NCI-H69 (cell line): ENCODE measurements at places on chromosomes 7 and 10.
A peak's percentile ranks its signal among the peaks of the same experiment; 100 is the strongest.

DNA sequence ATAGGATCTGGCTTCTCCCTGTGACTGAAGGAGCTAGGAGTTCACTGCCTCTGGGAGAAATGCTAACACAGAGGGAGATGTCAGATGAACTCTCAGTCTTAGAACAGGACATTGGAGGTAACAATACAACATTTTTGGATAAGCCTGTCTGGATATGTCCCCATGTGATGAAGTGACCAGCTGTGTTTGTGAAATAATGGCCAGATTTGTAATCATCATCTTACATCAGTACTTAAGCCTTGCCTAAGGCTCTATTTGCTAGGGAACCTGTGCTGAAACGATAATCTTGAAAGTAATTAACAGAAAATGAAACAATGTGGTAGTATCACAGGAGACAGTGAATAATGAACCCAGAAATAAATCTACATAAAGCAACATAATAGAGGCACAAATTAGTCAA, 56.2 kb downstream of the CRPPA start:
- DNase-seq: peak; percentile 17

GRCh38 chr7:50285269-50285668, 19.2 kb upstream of the IKZF1 start:
- no peak for DNase-seq

DNA sequence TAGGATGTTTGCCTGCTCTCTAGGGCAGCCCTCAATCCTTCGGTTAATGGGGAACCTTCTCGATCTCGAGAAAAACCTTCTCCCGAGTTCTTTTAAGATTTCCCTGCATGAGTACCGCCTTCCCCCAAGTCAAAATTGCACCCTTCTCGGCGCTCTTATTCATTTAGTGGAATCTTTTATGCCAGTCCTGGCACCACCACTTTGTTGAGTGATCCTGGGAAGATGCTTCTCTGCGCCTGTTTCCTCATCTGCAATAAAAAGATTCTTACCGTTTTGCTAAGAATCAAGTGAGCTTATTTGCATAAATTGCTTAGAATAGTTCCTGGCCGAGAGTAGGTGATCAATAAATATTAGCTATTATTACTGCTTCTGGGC, 697 bp downstream of the ARPC1A start:
- DNase-seq: peak; percentile 41

- no peak for DNase-seq
Observed at GRCh38 chr10:50529660-50530059, 94.1 kb downstream of the SGMS1 start.

DNA sequence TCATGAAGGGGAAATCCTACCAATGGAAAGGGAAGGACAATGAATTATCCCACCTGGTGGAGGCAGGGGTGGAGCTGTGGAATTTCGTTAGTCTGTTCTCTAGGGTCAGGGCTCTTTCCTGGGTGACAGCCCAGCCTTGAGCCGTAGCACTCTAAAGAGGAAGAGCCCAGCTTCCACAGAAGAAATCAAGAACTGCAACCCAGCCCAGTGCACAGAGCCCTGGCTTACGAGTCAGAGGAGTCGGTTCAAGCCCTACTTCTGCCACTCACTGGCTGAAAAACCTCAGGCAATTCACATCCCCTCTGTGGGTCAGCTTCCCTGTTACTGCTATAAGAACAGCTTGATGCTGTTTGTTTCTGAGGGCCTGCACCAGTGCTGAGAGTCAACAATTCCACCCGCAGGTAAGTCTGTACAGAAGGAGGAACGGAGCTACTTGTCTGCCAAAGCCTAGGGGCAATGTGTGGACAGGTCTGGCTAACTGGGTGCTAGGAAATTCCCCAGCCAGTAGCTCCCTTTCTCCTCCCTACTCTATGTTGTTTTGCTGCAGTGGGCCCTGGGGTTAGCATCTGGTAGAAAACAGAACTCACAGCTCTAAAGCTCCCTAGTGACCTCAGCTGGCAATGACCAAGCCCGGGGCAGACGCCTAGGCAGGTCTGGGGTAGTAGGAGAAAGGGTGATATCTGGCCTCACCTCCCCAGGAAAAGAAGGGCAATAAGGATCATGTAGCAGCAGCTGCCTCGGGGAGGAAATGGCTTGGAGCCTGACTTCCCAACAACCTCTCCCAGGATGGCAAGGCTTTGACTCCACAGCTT, 3.3 kb downstream of the AVPI1 start:
- peak; percentile 26 for DNase-seq

DNA sequence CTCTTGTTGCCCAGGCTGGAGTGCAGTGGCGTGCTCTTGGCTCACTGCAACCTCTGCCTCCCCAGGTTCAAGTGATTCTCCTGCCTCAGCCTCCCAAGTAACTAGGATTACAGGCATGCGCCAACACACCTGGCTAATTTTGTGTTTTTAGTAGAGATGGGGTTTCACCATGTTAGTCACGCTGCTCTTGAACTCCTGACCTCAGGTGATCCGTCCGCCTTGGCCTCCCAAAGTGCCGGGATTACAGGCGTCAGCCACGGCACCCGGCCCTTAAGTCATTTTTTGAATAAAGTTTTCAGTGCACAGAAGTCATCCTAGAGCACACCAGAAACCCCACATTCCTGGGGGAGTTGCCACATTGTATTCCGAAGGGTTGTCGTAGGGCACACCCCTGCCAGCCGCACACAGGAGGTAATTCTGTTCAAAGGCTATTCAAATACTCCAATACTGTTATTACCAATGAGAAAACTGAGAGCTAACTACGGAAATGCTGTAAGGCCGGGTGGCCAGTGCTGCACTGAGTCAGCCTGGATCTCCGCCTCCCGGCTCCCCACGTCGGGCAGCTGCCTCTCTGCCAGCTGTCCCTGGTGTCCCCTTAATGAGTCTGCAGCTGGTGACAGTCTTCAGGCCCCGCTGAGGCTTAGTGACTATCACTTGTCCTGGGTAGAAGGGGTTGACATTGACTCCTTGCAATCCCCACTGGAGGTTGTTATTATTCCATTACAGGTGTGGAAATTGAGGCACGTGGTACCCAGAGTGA, 8.6 kb upstream of the RFC2 start:
- DNase-seq: peak; percentile 66

- DNase-seq: no peak
Observed at GRCh38 chr7:100154651-100155491, 3.7 kb downstream of the TRAPPC14 start.

DNA sequence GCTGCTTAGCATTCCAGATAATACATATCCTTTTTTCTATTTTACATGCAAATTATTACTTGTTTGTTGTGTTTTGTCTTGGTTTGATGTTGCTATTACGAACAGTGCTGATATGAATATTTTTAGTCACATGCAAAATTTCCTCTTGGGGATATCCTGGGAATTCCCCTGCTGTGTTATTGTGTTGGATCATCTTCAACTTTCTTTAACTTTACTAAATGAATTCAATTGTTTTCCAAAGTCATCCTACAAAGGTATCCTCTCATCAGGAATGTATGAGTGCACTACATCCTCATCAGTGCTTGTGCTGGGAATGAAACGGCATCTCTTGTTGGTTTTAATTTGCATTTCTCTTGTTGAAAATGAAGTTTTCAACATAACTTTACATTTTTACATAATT, 87.1 kb downstream of the AASS start:
- DNase-seq: no peak

DNA sequence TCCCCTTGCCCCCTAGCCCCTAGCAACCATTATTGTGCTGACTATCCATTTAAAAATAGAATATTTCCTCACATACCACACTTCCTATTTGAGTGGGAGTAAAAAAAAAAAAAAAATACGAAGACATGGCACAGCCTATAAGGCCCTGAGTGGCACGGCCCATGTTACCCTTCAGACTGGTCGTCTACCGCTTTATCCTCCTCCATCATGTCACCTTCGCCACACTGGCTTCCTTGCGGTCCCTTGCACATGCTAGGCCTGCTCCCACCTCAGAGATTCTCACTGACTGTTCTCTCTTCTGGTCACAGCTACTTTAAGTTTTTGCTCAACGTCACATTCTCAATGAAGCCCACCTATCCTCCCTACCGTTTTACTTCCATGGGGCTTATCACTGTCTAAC, 130.3 kb downstream of the ATE1 start:
- no peak for DNase-seq

- DNase-seq: peak; percentile 86
Observed at GRCh38 chr7:150446288-150446938, 4.0 kb upstream of the GIMAP8 start.

DNA sequence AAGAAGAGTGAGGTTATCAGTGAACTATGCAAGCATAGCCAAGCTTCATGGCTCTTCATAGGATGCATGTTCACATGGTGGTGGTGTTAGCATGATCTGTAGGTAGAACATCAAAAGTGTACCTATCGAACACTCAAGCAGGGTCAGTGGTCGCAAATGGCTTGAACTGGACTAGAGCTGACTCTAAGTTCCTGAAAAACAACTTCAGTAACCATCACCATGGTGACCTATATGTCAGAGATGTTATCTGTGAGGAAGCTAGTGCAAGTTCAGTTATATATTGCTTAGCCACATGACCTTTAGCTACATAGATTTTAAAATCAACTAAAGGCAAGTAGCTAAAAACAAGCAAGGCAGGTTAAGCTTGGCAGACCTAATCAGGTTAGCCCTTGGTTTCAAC, 163.1 kb upstream of the AGR3 start:
- no peak for DNase-seq

GRCh38 chr7:3032256-3032655, 11.4 kb downstream of the CARD11 start:
- DNase-seq: no peak

DNA sequence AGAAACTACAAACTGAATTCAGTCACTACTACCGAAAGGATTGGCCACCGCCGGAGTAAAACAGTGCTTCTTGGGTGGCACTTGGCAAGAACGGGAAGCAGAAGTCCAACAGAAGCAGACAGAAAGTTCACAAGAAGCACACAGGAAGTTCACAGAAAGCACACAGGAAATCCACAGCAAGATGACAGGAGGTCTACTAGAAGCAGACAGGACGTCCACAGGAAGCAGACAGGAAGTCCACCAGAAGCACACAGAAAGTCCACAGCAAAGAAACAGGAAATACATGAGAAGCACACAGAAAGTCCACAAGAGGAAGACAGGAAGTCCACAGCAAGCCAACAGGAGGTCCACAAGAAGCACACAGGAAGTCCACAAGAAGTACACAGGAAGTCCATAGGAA, 399.2 kb upstream of the AUTS2 start:
- DNase-seq: no peak

DNA sequence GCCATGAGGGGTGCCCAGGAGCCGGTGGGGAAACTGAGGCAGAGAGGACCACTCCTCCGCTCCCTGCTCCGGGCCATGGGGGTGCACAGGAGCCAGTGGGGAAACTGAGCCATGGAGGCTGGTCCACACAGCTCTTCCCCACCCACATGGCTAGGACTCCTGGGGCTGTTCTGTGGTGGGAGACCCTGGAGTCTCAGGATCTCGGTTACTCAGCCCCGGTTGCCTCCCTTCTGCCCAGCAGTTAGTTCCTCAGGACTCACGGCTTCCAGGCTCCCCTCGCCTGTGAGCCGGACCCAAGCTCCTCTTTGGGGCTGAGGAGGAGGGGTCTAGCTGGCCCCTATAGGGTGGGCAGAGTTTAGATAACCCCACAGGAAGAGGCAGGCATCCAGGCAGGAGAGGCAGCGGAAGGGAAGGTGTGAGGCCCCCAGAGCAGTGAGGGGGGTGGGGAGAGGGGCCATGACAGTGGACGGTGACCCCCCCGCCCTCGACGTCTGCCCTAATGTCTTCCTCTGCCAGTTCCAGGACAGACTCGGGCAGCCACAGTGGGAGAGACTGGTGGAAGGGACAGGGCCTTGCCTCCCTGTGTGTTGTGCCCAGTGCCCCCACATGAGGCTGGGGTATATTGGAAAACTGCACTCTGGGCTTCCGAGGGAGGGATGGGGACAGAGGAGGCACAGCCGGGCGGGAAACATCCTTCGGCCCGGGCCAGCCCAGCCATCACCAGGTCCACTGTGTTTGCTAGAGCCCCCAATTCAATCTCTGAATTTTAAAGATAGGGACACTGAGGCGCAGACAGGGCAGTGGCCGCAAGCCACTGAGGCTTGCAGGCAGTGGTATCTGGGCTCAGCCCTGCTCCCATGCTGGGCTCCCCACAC, 4.3 kb downstream of the ELFN1 start:
- DNase-seq: no peak

- peak; percentile 95 for DNase-seq
Observed at GRCh38 chr10:5466451-5467206, 32.7 kb downstream of the CALML5 start.

- peak; percentile 74 for DNase-seq
Observed at GRCh38 chr7:151518105-151518946, 1.4 kb downstream of the RHEB start.

DNA sequence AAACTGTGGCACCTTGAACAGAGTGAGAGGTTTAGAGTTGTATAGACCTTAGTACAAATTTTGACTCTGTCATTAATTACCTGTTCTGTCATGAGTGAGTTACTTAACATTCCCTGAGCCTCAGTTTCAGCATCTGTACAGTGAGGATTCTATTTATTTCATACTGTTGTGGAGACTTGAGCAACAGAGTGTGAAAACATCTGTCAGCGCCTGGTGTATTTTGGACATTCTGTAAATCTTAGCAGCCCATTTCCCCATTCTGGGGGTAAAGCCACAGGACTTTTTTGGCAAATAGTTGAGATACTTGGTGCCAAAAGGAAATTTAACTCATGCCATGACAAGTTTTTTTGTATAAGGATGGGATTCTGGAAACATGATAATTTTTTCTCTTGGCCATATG, 94.8 kb downstream of the AUTS2 start:
- no peak for DNase-seq

DNA sequence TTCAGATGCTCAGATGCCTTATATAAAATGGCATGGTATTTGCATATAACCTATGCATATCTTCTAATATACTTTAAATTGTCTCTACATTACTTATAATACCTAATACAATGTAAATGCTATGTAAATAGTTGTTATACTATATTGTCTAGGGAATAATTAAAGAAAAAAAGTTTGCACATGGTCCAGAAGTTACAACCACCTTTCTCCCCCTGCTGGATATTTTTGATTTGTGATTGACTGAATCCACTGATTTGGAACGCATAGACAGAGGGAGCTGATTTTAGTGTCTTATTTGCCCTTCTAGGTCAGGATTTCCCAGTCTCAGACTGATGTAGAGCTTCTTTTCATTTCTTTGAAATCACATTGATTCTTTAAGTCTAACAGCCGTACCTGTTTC, 31.8 kb downstream of the MDFIC start:
- DNase-seq: no peak

DNA sequence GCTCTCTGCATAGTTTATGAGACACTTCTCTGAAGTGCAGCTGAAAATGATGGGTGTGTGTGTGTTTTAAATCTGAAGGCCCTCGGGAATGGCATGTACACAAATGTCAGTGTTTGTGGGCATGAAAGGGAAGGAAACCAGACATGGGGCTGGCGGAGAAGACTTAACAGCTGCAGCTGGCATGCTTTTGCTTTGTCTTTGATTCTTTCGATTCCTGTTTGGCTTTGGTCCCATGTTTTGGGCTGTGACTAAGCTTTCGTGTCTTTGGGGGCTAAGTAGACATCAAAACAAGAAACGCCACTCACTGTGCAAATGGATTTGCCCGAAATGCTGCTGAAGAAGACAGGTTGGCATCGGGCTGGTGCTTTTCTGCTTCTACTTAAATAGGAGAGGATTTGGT, 179.3 kb downstream of the PFKFB3 start:
- no peak for DNase-seq

GRCh38 chr7:92723943-92724342, 112.4 kb downstream of the CDK6 start:
- no peak for DNase-seq

GRCh38 chr7:36348256-36348655, 41.4 kb upstream of the ANLN start:
- DNase-seq: no peak

GRCh38 chr10:103651783-103652476, 158.4 kb downstream of the NEURL1 start:
- DNase-seq: no peak

- no peak for DNase-seq
Observed at GRCh38 chr7:106127984-106128780, 16.1 kb upstream of the SYPL1 start.
